Bronchial smooth muscle cell (primary cell): ENCODE measurements at places on chromosomes 3 and 15. TPM values are rescaled to one million over a fixed set of nuclear protein-coding genes. Genes with fewer than 3 reads are reported as not detected.

The COL6A5 gene
- not detected in 2 replicates for total RNA-seq

The CAMP gene
- 0.26 TPM in 1 of 2 replicates, not detected in the other for total RNA-seq

The CADPS gene
- 2.4 and 19.2 TPM in 2 replicates for total RNA-seq

The JAGN1 gene
- 26.3 and 43.4 TPM in 2 replicates for total RNA-seq

The TTC21A gene
- total RNA-seq = 4.6 and 4.8 TPM in 2 replicates

The COL7A1 gene
- total RNA-seq = 27.0 and 27.6 TPM in 2 replicates
